Hindlimb muscle (tissue), 1 donor: ENCODE measurements at places on chromosomes 2 and 18.

GRCh38 chr18:49133112-49133511 is 182.3 kb upstream of the SMAD7 start:
- DNase-seq: no peak

DNA sequence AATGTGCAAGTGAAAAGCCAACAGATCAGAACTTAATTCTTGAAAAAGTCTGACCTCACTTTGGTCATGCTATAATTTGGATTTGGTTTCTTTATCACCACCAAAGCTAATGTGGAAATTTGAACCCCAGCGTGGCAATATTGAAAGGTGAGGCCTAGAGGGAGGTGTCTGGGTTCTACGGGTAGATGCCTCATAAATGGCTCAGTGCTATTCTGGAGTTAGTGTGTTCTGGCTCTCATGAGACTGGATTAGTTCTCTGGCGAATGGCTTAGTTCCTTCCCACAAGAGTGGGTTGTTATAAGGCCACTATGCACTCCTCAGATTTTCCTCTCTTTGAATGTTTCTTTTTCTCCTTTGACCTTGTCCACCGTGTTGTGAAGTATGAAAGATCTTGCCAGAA is 22.3 kb downstream of the ORC4 start:
- no peak for DNase-seq

- DNase-seq: no peak
Measured at GRCh38 chr18:44731530-44732237, 51.0 kb downstream of the SETBP1 start.

DNA sequence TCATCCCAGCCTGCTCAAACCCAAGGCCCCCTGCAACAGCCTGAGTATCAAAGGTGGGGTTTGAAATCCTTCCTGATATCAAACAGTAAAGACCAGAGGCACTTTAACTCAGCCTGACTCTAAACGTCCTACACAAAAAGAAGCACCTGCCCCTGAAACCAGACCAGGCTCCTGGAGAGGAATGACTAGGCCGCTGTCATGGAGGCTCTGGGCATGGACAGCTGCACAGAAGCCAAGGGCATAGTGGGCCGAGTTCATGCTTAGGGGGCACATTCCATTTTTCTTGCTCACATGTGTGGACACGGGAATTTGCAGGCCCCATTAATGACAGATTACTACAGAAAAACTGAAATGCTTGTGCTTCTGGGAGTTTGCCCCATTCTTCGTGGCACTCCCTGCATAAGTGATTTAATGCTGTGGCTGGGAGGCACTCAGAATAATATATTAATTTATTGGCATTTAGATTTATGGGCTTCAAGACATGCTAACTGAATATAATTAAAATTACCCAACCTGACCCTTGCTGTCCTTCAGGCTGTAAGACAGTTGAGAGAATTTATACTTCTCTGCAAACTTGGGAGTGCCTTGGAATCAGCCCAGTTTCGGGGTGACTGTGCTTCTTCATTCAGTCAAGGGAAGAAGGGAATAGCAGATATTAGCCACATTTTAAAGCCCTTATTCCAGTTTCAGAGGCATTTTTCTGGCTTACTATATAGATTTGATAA is 105.5 kb downstream of the GYPC start:
- no peak for DNase-seq

GRCh38 chr18:3885209-3885792 is 435.3 kb downstream of the TGIF1 start:
- no peak for DNase-seq
